ENCODE measurements at places on chromosomes 11 and 22.

DNA sequence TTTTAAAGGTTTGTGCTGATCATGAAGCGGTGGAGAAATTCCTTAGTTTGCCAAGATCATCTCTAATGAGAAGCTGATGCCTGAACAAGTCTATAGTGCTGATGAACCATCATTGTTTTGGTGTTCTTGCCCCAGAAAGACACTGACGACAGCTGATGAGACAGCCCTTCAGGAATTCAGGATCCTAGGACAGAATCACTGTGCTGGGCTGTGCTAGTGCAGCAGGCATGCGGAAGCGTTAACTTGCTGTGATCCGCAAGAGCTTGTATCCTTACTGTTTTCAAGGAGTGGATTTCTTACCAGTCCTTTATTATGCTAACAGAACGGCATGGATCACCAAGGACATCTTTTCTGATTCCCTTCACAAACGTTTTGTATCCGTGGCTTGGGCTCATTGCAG is 104.1 kb downstream of the TBC1D22A start:
- no peak for DNase-seq

DNA sequence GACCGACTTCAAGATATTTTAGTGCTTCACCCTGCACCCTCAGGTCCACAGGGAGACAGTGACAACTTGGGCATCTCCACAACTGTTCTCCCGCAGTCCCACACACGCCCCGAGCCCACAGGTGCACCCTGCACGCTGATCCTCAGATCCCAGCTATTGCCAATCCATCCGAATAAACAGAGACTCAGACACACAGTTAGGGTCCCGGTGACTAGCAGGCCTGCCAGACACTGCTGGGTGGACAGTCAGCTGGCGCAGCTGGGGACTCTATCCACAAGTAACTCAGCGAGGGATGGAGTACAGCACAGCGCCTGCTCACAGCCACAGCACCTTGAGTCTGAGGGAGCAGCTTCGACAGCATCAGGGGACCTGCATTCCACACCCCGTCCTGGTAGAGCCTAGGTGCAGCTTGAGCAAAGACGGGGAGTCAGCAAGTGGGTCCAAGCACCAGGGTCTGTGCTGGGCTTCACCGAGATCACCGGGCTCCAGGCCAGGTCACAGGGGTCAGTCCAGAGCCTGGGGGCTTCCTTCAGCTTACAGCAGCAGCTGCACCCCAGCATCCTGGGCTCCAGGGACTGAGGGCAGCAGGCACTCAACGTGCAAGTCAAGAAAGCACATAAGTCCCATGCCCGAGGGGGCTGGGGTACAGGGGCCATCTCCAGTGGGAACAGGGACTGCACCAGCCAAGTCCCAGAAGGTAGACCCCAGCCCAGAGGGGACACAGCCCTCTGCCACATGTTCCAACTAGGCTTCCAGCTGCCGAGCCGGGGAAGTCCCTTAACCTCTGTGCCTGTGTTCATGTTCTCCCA is 7.6 kb downstream of the RPL3 start:
- DNase-seq: no peak

DNA sequence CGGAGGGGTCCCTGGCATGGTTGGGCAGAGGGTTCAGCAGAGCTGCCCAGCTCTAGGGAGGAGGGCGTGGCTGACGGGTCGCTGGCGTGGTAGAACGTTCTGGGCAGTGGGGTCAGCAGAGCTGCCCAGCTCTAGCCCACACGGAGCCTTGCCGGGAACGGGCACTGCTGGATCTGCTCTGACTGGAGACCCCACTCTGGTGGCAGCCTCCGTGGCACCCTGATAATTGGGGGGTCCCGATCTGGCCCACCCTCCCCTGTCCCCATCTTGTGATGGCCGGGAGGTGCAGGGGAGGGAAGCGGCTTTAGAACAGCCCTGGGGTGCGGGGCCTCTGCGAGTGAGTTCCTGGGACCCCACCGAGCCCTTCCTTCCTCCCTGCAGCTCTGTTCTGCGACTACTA is 21.9 kb downstream of the MUC5AC start:
- no peak for DNase-seq

DNA sequence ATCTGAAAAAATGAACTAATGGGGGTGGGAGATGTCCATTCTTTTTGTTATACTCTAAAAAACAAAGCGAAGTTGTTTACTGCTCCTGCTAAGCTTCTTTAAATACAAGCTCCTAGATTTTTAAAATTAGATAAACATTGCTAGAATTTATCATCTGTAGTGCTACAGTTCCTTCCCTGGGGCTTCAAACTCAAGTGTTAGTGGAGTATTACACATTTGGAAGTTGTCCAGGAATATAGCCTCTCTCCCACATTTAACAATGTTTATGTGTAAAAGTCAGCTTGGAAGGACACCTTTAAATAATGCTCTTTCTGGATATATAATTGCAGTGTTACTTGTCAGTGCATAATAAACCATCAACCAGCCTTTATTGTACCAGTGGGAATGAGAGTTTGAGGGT is 155.5 kb downstream of the SPON1 start:
- peak; percentile 15 for DNase-seq

GRCh38 chr11:73206801-73207200 is 11.3 kb upstream of the P2RY2 start:
- DNase-seq: no peak

GRCh38 chr11:128471138-128471661 is 116.2 kb downstream of the ETS1 start:
- DNase-seq: no peak

DNA sequence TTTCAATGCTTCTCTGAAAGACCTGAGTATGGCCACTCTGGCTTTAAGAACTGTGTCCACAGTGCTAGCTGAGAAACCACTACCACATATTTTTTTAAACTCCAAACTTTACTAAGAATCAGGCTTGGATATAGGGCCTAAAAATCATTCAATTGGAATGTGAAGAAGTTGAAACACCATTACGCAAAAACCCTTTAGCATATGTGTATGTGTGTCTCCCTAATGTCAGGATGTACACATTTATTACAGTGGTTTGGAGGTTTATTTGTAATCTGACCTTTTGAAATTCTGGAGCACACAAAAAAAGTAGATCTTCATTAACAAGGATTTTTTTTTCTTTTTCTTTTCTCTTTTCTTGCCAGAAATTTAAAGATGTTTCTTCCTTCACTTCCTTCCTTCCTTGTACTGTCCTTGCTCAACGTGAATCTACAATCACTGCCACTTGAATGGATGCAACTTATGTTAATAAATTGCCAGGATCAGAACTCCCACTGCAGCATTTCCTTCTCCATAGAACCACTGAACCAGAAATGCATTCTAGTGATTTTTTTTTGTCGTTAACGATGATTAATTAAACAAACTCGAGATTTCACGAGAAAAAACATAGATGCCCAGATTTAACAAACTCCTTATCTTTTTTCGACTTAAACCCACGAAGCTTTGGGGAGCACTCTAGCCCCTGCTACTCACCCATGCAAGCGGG is 3.1 kb upstream of the ADM start:
- DNase-seq: no peak

- DNase-seq: no peak
Observed at GRCh38 chr22:43953988-43954785, 1.1 kb upstream of the SAMM50 start.

- no peak for DNase-seq
Observed at GRCh38 chr11:44101098-44101497, 5.6 kb downstream of the EXT2 start.

DNA sequence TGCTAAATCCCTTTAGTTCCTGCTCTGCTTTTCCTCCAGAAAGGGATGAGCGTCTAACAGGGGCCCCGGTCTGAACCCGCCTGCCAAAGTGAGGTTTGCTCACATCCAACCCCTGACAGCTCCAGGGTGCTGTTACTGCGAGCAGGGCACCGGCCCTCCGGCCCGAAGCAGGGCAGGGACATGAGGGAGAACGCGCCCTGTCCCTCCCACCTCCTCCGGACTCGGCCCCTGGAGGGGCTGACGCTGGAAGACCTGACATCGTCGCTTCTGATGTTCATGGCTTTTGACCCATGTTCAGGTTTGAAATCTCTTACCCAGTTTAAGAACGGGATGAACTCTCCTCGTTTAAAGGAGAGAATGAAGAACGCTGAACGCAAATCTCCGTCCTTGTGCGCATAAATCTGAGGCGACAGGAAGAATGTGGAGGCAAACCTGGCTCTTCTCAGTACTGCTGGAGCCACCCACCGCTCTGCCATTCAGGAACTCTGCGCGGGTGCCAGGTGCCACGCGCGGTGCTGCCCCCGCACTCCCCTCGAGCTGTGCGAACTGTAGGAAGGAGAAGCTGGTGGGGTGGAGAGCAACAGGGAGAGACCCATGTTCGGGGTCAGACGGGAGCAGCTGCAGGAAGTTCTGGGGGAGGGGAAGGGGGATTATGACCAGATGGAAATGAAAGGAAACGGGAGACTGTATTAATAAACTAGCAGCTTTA is 826 bp upstream of the EEF1G start:
- no peak for DNase-seq

GRCh38 chr11:19766206-19766605 is 53.6 kb downstream of the NAV2 start:
- no peak for DNase-seq

DNA sequence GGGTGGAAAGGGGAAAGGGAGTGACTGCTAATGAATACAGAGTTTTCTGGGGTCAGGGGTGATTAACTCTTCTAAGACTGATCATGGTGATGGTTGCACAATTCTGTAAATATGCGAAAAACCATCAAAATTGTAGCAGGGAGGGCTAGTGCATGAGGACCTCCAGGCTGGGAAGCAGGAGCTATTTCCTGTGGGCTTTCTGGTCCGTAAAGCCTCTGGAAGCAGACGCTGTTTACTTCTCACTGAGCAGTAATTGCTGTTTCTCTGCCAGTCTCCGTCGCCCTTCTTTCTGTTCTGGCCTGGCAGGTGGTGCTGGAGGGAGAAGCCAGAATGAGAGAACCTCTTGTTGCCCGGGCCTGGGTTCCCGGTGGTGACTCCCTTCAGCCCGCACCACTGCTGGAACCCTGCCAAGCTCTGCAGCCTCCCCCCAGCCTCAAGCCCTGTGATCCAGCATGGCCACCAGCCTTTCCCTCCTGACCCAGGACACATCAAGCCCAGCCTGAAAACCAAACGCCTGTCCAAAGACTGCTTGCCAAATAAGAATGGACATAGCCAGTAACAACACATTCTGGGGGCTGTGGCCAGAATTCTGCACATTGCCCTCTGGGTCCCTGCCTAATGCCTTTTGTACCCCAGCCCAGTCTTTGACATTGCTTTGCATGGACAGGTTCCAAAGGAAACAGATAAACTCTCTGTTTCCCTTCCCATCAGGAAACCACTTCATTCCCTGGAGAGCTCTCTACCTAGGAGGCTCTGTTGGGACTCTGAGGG is 201.0 kb upstream of the NAV2 start:
- peak; percentile 78 for DNase-seq

GRCh38 chr11:7696424-7696823 is 9.9 kb downstream of the OVCH2 start:
- DNase-seq: no peak

- no peak for DNase-seq
Observed at GRCh38 chr22:34866495-34867131, 199.3 kb upstream of the ISX start.

DNA sequence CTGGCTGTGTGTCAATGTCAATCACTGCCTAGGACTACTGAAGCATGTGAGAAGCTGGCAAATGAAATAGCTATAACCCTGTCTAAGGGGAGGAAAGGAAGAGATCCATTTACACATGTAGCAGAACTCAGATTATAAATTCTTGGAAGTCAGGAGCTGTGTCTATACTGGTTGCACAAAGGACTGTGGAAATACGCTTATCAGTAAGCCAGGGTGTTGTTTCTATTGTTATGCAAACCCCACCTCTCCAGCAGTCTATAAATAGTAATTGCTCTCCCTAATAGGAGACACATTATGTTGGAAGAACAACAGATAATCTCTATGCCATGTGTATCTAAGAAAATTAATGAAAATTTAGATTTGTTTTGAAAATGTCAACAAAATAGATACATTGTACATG is 693.4 kb upstream of the CCDC90B start:
- DNase-seq: no peak

DNA sequence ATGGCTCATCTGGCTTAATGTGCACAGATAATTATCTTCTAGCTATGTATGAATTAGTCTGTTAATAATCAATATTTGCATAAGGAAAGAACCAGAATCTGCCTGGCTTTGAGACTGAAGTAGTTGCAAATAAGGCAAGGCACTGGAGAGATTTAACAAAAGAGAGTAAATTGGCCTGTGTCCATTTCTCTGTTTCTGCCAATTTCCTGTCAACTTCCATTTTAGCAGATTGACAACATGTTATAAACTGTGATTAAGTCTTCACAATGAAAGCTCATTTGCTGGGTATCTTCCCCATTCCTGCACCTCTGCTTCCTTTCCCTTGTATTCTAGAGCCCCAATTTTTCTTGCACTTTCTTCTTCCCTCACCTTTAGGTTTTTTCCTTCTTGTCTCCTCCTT is 5.3 kb upstream of the TMEM123 start:
- DNase-seq: peak; percentile 54

- no peak for DNase-seq
Observed at GRCh38 chr22:47248925-47249324, 486.5 kb downstream of the TBC1D22A start.

DNA sequence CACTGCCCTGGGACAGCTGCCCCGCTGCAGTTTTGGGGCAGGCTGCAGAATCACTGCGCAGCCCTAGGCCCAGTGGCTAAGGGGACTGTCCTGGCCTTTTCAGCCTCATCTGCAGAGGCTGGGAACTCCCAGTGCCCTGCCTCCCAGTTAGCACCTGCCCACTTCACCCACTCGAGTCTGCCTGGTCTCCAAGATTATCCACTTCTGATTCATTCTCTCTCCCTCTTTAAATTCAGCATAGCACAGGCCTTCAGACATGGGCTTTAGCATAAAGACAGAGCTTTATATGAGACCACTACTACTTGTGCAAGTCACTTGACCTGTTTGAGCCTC is 8.9 kb downstream of the DAGLA start:
- DNase-seq: no peak

- no peak for DNase-seq
Observed at GRCh38 chr22:48889209-48889830, 938.4 kb downstream of the BRD1 start.
